ENCODE measurements at places on chromosomes 2 and 18.

GRCh38 chr18:79429785-79430281 is 34.1 kb downstream of the NFATC1 start:
- DNase-seq = no peak

- no peak for DNase-seq
These were observed 80.5 kb upstream of the AFF3 start for GRCh38 chr2:100222844-100223243.

DNA sequence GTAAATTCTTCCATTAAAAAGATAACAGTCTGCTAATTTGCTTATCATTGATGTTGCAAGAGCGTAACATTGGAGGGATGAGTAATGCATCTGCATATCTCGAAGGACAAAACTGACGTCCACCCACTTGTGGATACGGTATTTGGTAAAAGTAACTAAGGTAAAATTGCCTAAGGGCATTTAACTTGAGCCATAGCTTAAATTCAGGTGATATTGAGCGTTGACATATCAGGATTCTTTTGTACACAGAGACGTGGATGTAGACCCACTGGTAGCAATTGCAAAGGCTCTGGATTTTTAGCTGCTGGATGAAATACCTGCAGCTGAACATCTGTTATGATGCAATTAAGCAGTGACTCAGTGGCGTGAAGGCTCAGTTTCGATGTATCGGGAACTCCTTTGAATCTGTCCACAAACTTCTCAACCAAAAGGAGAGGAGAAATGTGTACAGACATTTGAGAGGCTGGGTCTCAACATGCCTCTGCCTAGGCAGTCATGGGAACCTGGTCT is 119.3 kb downstream of the SPTBN1 start:
- no peak for DNase-seq

GRCh38 chr2:190156530-190157212 is 94.1 kb upstream of the MSTN start:
- no peak for DNase-seq

DNA sequence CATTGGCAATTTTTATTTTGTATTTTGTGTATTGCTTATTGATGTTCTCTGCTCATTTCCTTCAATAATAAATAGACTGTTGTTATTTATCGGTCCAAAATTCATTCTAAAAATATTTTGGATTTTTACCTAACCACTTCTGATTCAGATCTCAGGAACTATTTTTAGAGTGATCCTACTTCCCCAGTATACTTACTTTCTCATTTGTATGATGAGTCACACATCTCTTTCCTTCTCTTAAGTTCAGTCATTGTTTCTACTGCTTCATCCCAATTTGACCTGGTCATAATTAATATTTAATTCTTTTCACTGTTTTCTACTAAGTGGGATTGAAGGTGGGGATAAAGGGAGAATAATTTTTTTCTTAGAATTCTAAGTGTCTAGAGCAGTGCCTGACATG is 75.1 kb downstream of the AGPS start:
- DNase-seq = no peak

DNA sequence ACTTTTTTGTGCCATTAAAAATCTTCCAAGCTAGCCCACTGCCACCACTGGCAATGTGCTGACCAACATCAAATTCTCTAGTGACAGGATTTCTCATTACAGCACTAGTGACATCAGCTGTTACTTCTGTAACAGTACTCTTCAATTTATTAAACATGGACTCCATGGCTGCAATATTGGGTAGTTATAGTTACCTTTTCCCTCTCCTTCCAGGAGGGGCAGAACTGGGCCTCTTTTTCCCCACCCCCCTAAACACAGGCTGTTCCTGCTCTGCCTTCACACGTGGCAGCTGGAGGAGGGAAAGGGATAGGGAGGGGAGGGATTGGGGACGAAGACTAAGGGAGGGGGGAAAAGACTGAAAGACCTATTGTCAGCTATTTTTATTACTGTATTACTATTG is 38.1 kb downstream of the TRAK2 start:
- DNase-seq = no peak

DNA sequence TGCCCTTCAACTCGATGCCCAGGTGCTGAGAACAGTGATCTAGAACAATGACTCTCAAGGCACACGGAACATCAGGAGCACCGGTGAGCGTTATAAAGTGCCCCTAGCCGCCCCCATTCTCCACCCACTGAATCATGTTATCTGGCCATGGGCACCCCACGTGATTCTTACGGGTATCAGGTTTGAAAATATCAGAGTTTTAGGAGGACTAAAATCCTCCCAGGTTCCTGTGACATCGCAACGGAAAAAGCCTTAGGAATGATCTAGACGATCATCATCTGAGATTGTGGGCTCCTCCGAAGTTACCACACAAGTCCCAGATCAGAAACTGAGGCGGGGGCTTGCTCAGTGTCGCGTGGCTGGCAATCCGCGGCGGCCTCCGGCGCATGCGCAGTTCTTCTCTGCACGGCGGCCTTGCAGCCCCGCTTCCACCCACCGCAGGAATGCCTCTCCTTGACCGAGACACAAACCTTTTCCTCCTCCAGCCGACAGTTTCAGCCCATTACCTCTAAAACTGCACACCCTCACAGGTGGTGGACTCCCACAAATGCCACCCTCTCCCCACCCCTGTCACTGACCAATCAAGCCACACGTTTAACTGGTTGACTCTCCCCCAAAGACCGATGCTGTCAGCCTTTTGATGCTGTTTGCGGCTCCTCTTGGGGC is 5.8 kb upstream of the MRPL33 start:
- DNase-seq = peak; percentile 34

- DNase-seq = peak; percentile 47
These were observed 187.4 kb upstream of the SLC8A1 start for GRCh38 chr2:40639320-40639719.

DNA sequence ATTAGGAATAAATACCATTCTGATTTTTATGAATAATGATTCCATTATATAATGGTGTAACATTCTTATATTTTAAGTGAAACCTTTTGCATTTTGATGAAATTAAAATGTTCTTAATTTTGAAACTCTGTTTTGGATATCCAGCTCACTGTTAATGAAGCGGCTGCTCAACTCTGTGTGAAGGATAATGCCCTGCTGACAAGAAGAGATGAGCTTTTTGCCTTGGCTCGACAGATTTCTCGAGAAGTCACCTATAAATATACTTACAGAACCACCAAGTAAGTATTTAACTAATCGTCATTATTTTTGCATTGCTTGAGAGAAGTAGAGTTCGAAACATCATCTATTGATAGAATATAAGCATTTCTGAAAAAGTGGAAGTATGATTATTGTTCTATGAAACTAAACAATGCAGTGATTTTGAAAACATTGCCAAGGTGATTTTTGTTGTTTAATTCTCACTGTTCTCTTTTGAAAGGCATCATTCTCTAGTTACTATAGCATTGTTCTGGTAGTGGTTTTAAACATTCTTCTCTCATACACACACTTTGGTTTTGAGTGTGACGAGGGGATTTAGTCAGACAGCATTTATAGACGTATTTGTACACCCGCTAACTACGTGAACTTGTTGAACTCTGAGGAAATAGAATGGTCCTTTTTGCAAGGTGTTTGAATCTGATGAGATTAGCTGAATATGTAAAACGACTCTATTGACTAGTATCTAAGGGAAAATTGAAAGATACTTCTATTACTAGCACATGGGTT is 21.5 kb downstream of the NAB1 start:
- DNase-seq = no peak

DNA sequence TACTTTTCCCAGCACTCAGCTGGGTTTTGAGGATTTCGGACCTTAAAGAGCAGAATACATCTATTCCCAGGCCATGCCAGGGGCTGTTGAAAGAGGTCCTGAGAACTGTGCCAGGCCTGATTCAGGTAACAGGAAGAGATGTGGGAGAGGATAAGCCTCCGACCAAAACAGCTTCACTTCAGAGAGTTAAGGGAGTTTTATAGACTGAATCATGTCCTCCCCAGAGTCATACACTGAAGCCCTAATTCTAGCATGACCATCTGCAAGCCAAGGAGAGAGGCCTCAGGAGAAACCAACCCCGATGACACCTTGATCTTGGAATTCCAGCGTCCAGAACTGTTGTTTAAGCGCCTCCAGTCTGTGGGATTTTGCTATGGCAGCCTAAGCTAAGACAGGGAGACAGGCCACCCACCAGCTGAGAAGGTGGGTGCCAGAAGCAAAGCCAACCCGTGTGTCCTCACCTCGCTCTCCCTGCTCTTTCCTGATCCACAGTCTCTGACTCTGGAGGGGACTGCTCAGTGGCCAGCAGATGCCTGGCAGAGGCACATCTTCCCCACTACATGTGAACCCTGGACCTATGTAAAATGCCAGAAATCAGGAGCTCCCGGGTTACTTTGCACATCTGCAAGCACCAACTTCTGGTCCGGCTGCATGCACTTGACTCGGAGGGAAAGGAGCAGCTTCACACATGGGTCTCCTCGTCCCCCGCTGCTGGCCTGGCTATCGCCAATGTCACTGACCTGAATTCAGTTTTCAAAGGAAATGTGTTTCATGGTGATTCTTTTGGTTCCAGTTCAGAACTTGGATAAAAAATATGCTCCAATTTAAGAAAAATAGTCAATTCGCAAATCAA is 116.8 kb upstream of the EPC2 start:
- no peak for DNase-seq

DNA sequence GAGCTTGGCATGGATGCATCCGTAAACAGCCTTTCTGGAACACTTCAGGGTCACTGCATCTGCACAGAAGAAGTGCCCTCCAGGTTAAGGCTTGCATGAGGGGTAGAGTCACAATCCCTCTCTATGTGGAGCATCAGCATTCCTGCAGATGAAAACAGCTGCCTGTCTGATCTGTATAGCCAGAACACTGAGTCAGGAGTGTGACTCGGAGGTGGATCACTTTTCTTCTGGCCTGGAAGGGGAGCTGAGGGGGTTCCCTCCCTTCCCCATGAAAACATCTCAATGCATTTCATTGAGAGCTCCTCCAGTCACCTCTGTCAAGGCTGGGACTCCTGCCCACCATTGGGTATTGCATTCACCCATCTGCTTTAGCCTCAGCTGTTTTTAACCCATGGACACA is 72.5 kb upstream of the SERPINE2 start:
- no peak for DNase-seq

GRCh38 chr2:10871978-10872377 is 39.8 kb upstream of the KCNF1 start:
- DNase-seq = no peak

GRCh38 chr18:39871961-39872360 is 2083.1 kb upstream of the PIK3C3 start:
- no peak for DNase-seq

GRCh38 chr2:3633982-3634595 is 23.9 kb upstream of the ALLC start:
- no peak for DNase-seq
